Peyer's patch (tissue), 4 donors: ENCODE measurements at places on chromosomes 5 and 9.

DNA sequence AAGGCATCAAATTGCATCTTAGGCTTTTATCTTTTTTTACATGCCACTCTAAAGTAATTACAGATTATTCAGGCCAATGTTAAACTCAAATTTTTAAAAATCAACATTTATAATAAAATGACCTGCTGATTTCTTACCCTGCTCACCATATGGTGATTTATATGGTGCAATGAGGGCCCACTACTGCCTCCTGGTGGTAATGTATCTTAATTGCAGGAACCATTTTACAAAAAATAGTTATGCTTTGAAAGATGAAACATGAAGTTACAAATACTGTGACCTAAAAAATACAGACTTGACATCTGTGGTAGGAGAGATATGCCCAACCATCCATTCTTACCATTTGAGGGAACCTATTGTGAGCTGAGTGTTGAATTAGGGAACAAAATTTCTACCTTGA, 292.6 kb upstream of the TAS2R1 start:
- no peak for DNase-seq

- no peak for DNase-seq
These were observed 96.5 kb upstream of the CAST start for GRCh38 chr5:96565582-96566265.

DNA sequence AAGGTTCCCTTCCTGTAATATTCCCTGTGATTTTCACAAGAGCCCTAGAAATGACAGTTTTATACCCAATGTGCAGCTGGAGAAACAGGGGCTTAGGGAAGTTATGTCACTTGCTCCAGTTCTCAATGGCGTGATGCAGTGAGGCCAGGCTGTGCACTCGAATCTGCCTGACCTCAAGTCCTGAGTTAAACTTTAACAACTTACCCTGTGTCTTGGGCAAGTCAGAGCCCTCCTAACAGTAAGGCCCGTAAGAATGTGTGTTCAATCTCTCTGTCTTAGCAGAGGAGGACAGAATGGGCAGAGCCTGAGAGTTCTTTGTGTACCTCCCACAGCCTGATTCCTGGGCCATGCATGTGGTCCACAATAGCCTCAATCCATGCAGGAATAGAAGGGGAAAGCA, 181.1 kb downstream of the TRIM32 start:
- DNase-seq = peak; percentile 48

- DNase-seq = no peak
These were observed 28.1 kb upstream of the OBP2B start for GRCh38 chr9:133237035-133237731.

DNA sequence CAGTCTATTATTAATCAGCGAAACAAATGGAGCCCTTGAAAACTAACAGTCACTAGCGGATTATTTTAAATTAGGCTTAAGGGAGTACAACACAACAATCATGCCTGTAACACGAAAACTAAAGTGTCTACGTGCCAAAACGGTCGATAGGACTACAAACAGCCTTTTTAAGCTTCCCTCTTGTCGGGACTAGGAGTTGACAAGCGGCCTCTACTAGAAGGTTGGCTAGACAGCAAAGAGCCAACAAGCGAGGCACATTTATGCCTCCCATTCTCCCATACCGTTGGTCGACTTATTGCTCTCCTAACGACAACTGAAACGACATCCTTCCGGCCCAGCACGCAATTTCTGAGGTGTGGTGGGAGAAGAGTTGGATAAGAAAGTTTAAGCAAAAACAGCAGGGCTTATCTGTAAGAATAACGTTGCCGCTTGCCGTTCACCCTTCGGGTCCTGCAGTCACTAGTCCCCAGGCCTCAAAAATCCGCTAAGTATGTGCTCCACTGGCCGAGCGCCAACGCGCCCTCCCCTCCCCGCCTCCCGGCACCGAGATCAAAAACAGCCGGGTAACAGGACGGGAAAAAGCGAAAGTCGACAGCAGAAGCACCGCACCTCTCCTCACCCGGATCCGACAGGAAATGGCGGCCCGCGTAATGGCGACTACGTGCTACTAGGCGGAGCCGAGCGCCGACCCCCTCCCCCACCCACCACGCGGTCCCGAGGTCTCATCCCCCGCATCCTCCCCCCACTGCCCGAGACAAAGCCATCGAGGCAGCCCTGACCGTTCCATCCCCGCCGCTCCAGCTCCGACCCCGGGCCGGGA, 813 bp downstream of the HNRNPK start:
- DNase-seq = peak; percentile 89

DNA sequence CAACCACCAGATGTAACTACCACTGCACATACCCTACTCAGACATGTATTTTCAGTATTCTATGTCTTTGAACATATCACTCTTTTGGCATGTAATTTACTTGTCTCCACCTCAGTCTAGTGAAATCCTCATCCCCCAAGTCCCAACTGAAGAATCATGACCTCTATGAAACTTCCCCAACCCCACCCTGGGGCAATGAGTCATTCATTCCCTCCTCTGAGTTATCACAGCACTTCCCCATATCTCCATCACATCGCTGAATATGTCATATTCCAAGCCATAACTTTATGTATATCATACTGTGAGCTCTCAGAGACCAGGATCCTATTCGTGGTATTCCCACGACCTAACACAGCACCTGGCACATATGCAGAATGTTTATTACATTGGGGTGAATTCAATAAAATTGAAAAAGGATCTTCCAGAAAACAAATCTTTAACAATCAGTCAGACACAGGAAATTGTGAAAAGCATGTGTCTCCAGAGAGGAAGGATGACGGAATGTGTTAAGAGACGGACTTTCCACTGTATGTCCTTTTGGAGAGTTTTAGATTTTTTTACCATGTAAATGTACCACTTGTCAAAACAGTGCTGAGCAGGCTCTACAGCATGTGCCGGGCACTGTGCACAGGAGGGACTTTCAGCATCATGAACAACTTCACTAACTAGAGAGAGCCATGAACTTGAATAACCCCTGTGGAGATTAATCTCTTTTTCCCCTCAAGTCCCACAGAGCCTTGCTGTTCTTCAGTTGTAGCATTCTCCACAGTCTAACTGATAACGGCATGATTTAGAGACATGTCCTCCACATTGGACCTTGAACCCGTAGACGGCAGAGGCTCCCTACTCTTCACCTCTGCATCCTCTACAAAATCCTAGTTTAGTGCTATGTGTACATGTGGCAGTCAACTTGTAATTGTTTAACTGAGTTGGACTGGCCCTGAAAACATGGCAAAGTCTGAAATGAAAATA, 213.5 kb downstream of the GLIS3 start:
- no peak for DNase-seq

- DNase-seq = peak; percentile 65
These were observed 1.7 kb upstream of the EFNA5 start for GRCh38 chr5:107672211-107673038.

DNA sequence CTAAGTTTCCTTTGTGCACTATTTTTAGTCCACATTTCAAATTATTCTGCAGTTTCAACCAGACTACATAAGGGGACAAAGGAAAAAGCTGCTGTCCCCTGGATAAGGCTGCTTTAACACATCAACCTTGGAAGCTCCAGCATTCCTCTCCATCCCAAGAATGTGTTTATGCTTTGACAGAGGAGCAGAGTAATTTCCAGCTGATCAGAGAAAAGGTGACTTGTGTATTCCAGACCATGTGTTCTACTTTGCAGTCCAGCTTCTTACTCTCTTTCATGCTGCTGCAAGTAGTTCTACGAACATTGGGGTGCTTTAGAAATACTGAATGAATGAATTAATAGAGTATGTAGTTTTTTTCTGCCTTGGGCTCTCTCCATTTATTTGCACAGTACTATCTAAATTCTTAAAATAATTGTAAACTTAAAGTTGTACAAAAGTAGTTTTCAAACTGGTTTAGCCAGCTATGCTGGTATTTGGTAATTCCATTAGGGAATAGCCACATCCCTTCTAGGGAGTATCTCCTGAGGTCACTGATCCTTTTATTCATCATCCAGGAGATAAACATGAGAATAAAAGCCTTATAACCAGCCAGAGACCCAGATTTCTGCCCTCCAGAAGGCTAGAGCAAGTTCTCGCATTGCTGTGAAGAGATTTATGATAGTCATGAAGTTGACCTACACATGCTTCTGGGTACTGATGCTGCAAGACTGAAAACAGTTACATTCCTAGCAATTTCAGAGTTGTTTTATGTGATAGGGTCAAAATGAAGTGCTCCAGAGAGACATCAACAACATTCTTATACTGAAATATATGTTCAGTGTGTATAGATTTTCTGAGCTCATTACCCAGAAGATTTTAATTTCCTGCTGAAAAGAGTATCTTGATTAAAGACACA, 215.2 kb downstream of the COMMD10 start:
- DNase-seq = no peak

- no peak for DNase-seq
These were observed 114.4 kb downstream of the MAST4 start for GRCh38 chr5:66710557-66711088.

GRCh38 chr5:127254729-127255284, 35.8 kb upstream of the MEGF10 start:
- DNase-seq = no peak

DNA sequence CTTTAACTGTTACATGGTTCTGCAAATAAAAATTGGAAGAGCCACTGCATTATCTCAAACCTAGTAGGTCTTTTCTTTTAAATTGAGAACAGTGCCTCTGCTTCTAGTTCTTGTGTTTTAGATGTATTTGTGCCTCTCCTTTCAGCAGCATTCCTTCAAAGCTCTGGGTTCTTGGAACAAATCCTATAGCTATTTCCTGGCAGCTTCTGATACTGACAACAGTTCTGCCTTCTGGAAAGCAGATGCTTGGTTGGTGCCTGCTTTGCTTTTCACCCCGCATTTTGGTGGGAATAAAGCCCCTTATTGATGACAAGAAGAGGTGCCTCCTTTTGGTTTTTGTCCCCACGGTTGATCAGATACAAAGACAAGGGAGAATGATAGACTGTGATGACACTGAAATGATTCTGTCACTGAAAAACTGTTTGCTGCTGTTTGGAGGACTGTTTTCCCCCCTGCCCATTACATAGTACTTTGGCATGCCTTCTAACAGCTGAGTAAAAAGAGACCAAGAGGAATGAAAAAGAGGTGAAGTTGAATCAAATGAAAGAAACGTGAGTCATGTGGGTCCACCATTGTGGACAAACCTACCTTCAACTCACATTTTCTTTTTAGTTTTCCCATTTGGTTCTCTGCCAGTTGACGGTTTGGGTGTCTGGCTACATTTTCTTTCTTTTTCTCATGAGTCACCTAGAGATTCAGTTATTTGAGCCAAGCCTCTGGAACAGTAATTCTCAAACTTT, 5.6 kb downstream of the PTCD2 start:
- no peak for DNase-seq

DNA sequence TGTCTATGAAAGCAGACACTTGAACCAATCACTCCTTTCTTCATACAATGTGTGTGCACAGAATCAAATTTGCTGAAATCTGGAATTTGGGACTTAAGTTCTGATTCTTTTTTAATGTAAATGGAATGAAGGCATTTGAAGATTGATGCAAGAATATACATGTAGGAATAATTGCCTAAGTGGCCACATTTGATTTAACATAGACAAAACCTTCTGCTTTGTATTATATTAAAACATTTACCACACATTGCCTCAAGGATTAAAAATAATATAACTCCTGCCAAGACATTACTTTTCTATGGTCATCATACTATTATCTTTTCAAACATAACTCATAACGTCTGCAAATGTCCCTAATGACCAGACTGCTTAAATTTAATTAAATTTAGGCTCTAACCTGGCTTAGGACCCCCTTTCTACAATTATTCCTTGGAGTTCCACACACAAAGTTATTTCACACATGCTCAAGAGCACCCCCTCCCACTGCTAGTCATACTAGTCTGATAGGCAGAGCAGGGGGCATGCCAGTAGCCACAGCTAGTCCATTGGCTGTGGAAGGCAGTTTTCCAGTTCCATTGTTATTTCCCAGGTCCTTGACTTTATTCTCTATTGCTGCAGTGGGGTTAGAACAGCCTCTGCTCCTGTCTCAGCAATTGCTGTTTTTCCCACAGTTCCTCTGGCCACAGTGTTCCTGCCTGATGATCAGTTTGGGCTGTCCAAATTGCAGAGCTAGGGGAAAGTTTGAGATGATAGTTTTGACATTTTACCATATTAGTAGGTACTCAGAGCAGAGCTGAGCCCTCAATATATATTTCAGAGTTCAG, 360.6 kb upstream of the GRAMD2B start:
- DNase-seq = no peak

DNA sequence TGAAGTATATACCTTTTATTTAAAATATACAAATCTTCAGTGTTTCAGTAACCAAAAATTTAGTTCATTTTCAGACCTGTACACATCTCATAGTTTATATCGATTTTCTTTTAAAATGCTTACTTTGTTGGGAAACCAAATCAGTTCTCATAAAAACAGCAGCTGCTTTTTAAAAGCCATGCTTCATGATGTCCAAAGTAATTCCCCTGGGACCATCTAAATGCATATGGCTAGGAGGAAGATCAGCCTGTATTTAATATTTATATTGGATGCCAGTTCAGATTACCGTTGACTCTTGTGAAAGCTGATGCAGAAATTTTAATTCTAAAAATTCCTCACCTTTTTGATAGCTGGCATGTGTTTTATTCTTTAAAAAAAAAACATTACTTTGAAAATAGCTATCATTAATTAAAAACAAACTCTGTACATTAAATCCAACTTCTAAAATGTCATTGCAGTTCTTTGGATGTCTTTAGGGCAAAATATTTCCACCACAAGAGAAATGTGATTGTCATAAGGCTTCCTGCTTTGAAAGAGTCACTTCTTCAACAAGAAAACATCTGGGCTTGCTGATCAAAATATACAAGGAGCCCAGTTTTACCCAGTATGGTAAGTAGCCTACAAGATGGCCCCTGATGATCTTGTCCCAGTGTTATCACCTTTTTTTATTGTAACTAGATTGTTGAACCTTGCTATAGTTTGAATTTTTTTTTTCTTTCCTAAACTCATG, 1242.9 kb upstream of the CDH6 start:
- DNase-seq = no peak

GRCh38 chr5:135452321-135453030, at the start of gene TIFAB:
TIFAB (minus strand) TSS chr5:135452351; CDS start chr5:135449939, 2,412 bp downstream.
- DNase-seq = peak; percentile 11

GRCh38 chr5:119792161-119792799, 162.9 kb downstream of the FAM170A start:
- no peak for DNase-seq

DNA sequence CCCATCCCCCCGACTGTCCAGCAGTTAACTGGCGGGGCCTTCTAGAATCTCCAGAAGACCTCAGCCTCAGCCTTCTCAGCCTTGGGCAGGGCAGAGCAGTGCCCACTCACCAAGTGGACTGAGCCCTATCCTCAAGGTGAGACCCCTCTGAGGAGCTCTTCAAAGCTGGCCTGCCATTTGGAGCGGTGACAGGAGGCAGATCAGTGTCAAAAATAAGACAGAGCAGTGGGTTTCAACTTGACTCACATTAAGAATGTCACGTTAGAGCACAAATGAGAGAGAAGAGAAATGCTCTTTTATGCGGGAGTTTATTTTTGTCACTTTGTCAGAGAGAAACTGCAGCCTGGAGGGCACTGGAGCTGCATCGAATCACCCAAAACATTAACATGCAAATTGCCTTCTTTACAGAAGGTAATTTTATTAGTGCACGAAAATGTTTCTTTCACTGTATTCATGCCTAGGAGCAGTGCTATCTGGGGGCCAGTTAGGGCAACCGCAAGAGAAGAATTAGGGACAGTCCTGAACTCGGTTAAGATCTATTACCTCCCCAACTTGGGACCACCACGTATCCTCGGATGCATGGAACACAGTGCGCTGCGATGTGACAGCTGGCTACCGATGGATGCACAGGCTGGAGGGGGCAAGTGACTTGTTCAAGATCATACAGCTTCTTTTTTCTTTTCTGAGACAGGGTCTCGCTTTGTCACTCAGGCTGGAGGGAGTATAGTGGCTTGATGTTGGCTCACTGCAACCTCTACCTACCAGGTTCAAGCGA, 188.5 kb downstream of the DAB2IP start:
- peak; percentile 11 for DNase-seq

GRCh38 chr9:2354856-2355696, 266.5 kb upstream of the VLDLR start:
- DNase-seq = no peak
